K562 (cell line): ENCODE measurements at places on chromosomes 7 and 10. TPM values are rescaled to one million over a fixed set of nuclear protein-coding genes. Genes with fewer than 3 reads are reported as not detected.
A peak's percentile ranks its signal among the peaks of the same experiment; 100 is the strongest.

DOCK1 gene
- total RNA-seq = 0.27 and 0.31 TPM in 2 replicates

LRIT1 gene
- not detected in 2 replicates for total RNA-seq

IL6 gene
- total RNA-seq = 0.94 and 1.5 TPM in 2 replicates

TET1 gene
- total RNA-seq = 20.6 and 21.3 TPM in 2 replicates

PPP3CB gene
- 25.6 and 26.8 TPM in 2 replicates for total RNA-seq

SND1 gene
- total RNA-seq = 307 and 314 TPM in 2 replicates

DNA sequence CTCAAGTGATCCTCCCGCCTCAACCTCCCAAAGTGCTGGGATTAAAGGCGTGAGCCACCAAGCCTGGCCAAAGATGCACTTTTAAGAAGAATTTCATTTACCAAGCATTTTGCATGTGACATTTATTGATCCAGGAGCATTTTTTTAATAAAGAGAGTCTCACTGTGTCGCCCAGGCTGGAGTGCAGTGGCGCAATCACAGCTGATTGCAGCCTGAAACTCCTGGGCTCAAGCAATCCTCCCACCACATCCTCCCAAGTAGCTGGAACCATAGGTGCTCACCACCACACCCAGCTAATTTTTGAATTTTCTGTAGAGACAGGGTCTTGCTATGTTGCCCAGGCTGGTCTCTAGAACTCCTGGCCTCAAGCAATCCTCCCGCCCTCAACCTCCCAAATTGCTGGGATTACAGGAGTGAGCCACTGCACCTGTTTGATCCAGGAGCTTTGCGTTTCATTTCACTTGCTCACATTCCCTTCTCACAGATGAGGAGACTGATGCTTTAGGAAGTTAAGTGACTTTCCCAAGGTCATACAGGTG, 4.4 kb upstream of the TBL2 start:
- peaks cover 36% of the 10 kb centered on the region for H3K4me1 ChIP-seq
- DNase-seq = no peak
- no peaks in the 10 kb centered on the region for H3K27me3 ChIP-seq
- H3K4me3 ChIP-seq = no peak overlapping the region

- H3K4me3 ChIP-seq = no peak overlapping the region
- H3K27ac ChIP-seq = no peak overlapping the region
- no peaks in the 10 kb centered on the region for H3K36me3 ChIP-seq
- H3K27me3 ChIP-seq = peaks cover 31% of the 10 kb centered on the region
- no peaks in the 10 kb centered on the region for H3K4me1 ChIP-seq
Observed at GRCh38 chr7:158193446-158193845, 394.2 kb downstream of the PTPRN2 start.

DNA sequence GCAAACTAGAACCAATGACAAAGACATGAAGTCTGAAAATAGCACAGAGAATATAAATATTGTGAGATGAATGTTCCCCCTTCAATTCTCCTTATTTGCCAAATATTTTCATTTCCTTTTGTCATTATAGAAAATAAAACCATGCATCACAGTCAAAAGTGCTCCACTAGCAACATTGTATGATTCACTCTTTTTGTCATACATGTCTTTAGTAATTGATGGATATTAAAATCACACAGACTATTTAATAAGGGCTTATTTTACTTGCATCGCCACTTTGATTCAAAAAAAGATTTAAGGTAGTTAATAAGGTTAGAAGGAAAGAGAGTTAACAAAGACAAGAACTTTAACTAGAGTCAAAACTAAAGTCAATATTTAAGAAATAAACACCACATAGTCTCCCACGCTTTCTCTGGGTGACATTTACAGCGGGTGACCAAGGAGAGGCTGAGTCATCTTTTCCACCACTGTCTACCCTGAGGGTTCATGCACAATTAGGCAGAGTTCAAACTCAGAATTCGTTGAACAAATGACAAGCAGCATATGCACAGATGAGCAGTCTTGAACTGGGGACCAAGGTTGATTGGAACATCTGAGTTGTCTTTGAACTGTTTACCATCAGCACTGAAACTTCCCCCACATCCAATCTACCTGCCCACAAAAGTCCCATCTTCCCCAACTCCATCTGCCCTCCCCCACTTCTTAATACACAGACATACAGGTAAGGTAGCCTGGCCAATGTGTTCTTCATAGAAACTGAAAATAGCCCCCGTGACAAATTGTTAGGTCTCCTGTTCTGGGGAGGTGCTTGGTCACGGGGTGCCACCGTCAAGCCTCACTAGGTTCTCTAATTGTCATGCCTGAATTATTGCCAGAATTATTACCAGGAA, 42.5 kb downstream of the C7orf25 start:
- H3K4me3 ChIP-seq = no peak overlapping the region
- H3K27me3 ChIP-seq = no peaks in the 10 kb centered on the region

GRCh38 chr10:88886557-88886956, 6.5 kb downstream of the STAMBPL1 start:
- DNase-seq = no peak
- no peak overlapping the region for H3K27ac ChIP-seq
- H3K4me1 ChIP-seq = no peaks in the 10 kb centered on the region
- no peaks in the 10 kb centered on the region for H3K27me3 ChIP-seq
- H3K4me3 ChIP-seq = no peak overlapping the region

- H3K27me3 ChIP-seq = no peaks in the 10 kb centered on the region
- H3K4me3 ChIP-seq = no peak overlapping the region
- H3K27ac ChIP-seq = no peak overlapping the region
- no peaks in the 10 kb centered on the region for H3K4me1 ChIP-seq
Observed at GRCh38 chr7:99389772-99390171, 15.2 kb downstream of the ARPC1B start.

DNA sequence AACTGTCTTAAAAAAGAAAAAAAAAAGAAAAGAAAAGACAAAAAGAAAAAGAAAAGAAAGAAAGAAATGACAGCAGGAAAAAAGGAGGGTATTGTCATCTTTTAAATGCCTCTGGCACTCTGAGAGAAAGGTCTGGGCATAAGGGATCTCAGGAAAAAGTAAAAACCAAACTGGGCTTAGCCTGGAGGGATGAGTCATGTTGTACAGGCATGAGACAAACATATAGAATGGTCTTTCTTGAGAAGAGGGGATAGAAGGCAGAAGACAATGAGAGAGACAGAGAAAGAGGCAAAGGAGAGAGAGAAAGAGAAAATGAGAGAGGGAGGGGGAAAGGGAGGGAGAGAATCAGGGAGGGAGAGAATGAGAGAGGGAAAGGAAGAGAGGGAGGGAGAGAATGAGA, 32.3 kb upstream of the KCNMA1 start:
- H3K4me3 ChIP-seq = no peak overlapping the region
- no peaks in the 10 kb centered on the region; the same call in 1 of the 2 replicates for H3K27me3 ChIP-seq
- DNase-seq = no peak
- no peaks in the 10 kb centered on the region for H3K36me3 ChIP-seq

- H3K36me3 ChIP-seq = no peaks in the 10 kb centered on the region
- no peaks in the 10 kb centered on the region; the same call in 1 of the 2 replicates for H3K27me3 ChIP-seq
- no peak overlapping the region for H3K27ac ChIP-seq
- no peak overlapping the region for H3K4me3 ChIP-seq
- no peak for DNase-seq
Observed at GRCh38 chr10:122281018-122281626, 10.0 kb downstream of the BTBD16 start.

DNA sequence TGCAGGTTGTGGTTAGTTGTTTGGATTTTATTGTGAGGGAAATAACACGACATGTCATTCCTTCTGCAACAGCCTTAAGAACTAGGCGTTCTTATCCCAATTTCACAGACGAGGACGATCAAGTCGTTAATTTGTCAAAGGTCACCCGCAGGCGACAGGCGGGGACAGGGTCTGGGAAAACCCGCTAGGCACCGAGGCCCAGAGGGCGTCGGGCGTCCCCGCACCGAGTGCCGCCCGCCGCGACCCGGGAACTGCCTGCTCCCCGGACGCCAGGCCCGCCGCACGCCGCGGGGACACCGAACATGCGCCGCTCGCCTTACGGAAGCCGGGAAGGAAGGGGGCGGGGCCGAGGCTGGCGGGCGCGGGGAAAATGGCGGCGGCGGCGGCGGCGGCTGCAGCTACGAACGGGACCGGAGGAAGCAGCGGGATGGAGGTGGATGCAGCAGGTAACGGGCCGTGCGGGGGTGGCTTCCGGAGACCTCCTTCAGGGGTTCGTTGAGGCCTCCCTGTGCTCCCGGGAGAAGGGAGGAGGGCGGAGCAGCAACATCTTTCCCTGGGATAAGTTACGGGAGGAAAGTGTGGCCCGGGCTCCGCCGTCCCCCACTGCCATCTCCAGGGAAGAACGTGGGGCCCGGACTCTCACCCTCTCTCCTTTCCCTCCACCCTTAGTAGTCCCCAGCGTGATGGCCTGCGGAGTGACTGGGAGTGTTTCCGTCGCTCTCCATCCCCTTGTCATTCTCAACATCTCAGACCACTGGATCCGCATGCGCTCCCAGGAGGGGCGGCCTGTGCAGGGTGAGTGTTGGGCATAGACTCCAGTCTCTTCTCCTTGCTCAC, at the start of gene COPS6:
COPS6 (plus strand) TSS at position 349 of the 837 bp plus-strand sequence; CDS start at position 371, 22 bp downstream.
- peak within 1 kb of the TSS; percentile 97 for H3K27ac ChIP-seq
- H3K4me1 ChIP-seq = peaks cover 23% of the 10 kb centered on the region
- H3K4me3 ChIP-seq = peak within 1 kb of the TSS; percentile 87
- H3K36me3 ChIP-seq = peaks cover 41% of the 10 kb centered on the region
- peak; percentile 89 for DNase-seq

DNA sequence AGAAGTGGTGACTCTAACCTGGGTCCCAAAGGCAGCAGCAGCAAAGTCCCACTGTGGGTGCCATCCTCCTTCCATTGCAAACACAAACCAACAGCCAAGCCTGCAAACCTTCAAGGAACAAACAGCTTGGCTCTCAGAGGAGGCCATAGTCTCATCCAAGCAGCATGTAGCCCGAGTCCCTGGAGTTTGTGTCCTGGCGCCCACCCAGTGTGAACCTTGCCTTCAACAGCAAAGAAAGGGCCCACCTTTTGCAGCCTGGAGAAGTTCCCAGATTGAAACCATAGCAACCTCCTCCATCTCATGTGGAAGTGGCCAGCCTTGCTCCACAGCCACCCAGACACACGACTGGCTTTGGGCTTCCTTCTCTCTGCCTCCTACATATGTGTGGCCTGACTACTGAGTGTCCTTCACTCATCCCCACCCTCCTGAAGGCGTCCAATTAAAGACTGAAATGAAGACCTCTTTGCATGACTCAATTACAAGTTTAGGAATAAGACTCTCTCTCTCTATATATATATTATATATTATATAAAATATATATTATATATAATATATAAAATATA, 106.1 kb downstream of the C10orf90 start:
- H3K4me3 ChIP-seq = no peak overlapping the region
- DNase-seq = no peak
- no peaks in the 10 kb centered on the region for H3K4me1 ChIP-seq

- DNase-seq = no peak
- H3K27me3 ChIP-seq = no peaks in the 10 kb centered on the region
- H3K4me1 ChIP-seq = peaks cover 12% of the 10 kb centered on the region
- H3K4me3 ChIP-seq = no peak overlapping the region
Observed at GRCh38 chr7:116970238-116970910, 17.1 kb downstream of the ST7 start.

- no peaks in the 10 kb centered on the region for H3K4me1 ChIP-seq
Observed at GRCh38 chr7:124692425-124692824, 73.2 kb downstream of the GPR37 start.

GRCh38 chr10:104835422-104835821, 194.3 kb downstream of the SORCS3 start:
- H3K4me3 ChIP-seq = no peak overlapping the region
- no peaks in the 10 kb centered on the region for H3K4me1 ChIP-seq
- H3K36me3 ChIP-seq = no peaks in the 10 kb centered on the region
- no peaks in the 10 kb centered on the region for H3K27me3 ChIP-seq

DNA sequence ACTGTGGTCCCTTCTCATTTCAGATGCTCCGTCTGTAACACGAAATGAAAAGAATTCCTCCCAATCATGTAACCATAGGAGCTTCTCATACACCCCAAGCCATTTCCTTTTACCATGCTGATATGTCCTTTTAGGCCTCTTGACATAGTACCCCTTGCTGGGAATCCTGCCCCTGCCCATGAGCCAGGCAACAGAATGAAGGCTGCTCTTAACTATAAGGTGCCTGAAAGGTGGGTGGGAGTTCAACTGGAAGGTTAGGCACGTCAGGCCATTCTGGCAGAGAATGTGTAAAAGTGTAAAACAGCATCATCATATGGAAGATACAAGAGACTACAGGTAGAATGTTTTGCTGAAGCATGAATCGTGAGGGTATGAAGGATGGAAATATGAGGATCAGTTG, 22.5 kb downstream of the IL2RA start:
- no peaks in the 10 kb centered on the region for H3K36me3 ChIP-seq
- H3K4me3 ChIP-seq = no peak overlapping the region

DNA sequence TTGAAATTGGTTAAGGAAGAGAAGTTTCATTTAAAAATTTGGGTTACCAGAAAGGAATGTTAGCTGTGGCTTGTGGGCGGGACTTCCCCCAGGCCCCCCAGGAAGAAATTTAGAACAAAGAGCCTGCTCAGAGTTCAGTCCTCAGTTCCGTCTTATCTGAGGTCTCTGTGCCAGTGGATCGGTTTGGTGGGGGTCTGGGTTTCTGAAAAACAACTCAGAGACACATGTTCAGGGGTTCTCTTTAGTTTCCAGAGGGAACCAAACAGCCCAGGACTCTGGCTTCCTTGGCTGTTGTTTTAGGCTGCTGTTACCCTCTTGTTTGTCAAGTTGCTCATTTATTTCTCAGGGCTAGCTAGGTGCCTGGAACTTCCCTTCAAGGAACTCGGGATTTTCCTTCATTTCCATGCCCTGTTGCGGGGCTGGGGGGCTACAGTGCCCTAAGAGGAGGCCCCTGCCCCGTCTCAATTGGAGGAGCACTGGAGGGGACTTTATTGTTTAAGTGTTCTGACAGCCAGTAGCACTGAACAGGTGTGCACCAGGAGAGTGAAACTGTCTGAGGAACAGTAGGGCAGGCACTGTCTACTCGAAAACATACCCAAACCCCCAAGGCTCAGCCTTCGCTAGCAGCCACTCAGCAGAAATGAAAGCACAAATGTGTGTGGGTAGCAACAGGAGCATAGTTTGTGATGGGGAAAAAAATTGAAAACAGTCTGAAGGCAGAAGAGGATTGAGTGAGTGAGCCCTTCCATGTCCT, 59.9 kb downstream of the ALOX5 start:
- no peaks in the 10 kb centered on the region for H3K36me3 ChIP-seq
- H3K27me3 ChIP-seq = no peaks in the 10 kb centered on the region
- no peak overlapping the region for H3K27ac ChIP-seq
- no peak overlapping the region for H3K4me3 ChIP-seq
- H3K4me1 ChIP-seq = peaks cover 9% of the 10 kb centered on the region
- no peak for DNase-seq

GRCh38 chr10:103125323-103126267, 67.5 kb downstream of the NT5C2 start:
- peak overlapping the region; percentile 29; the same call in 1 of the 3 replicates for H3K27ac ChIP-seq

DNA sequence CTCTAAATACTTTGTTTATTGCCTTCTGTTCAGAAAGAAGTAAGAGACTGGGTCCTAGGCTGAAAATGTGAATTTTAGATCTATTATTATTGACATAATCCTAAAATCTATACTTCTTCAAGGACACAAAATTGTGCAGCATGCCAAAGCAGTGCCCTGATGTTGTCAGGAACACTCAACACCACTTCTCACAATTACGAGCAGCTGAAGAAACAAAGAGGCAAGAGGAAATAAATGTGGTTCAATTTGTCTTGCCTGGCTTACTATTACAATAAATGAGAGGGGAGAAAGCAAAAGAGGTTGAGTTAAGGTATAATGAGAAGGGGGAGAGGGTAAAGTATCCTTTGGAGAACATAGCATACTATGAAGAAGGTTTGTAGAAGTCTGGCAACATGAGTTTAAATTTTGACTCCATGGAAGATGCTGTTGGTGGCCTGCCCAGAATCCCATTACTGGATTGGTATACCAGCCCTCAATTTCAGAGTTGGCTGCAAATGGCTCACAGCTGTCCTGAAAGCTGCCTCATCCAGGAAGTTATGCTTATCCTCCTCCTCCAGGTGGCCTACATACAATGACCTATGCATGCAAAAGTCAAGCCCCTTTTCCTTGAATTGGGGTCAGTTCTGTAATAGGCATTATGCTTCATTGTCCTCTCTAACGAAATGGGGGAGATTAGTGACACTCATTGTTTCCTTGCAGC, 274.6 kb upstream of the SMIM30 start:
- H3K4me3 ChIP-seq = no peak overlapping the region
- no peaks in the 10 kb centered on the region for H3K4me1 ChIP-seq
- no peak overlapping the region for H3K27ac ChIP-seq
- DNase-seq = no peak
- no peaks in the 10 kb centered on the region for H3K27me3 ChIP-seq
